NCI-H2081 treated with DMSO at 0.1 percent for 48 hours (cell line): ENCODE measurements at places on chromosomes 11 and 22.

DNA sequence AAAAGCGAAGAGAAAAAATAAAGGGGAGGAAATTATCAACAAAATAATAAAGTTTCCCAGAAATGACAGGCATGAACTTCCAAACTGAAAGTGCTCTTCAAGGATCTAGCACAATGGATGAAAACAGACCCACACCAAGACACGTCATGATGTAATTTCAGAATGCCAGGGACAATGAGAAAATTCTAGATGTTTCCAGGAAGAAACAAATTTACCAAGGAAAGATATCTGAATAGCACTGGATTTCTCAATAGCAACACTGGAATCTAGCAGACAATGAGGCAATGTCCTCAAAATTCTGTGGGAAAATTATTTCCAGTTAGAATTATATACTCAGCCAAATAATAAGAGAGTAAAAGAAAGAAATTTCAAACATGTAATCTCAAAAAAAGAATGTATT, 46.0 kb downstream of the DENND5A start:
- DNase-seq = no peak

DNA sequence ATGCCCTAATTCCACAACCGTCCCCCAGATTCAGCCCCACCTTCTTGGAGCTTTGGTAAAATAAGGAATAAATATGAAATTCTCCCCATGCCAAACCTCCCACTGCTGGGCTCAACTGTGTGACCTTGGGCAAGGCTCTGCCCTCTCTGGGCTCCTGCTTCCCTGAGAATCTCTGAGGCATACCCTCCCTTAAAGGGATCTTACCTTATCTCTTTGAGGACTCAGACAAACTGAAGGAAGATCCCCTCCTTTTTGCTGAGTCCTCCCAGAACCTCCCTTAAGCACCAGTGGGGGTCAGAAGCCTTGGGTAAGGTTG, 2.7 kb downstream of the CD248 start:
- DNase-seq = no peak

- DNase-seq = no peak
Observed at GRCh38 chr11:79959318-79959717, 518.5 kb upstream of the TENM4 start.

DNA sequence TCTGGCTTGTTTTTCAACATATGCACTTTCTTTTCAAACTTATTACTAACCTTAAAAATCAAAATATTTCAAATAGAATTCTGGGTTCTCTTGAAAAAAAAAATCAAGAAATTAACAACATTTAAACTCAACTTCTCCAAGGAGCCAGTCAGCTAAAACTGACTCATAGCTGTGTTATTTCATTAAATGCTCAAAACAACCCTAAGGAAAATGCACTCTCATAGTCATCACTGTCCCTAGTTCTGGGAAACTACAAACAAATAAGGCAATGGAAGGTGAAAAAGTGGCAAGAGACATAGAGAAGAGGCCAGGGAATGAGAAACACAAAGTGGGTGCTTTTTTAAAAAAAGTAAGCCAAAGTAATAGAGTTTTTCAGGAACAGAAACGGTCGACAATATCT, 4.1 kb upstream of the ARHGAP20 start:
- DNase-seq = no peak

- no peak for DNase-seq
Observed at GRCh38 chr22:44331881-44332714, 19.3 kb upstream of the SHISAL1 start.

DNA sequence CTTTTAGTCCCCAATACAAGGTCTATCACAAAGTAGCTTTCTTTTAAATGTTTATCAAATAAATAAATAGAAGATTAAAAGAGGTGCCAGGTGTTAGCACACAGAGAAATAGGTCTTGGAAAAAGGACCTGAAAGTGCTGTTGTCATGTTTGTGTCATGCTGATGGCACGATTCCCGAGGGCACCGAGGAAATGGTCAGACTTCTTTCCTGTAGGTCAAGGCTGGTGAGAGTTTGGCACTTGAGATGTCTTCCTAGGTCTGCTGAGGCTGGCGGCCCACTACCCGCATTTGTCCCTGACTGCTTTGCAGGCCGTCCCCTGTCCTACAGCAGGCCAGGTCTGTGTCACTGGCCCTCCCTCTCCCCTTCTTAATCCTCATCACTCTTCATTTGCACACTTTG, 112.1 kb downstream of the ATXN10 start:
- DNase-seq = no peak

- no peak for DNase-seq
Observed at GRCh38 chr11:76795290-76795935, 12.3 kb downstream of the TSKU start.

GRCh38 chr11:87307101-87307500, 269.4 kb downstream of the TMEM135 start:
- DNase-seq = no peak

- no peak for DNase-seq
Observed at GRCh38 chr11:103069367-103069766, 22.6 kb downstream of the DCUN1D5 start.

DNA sequence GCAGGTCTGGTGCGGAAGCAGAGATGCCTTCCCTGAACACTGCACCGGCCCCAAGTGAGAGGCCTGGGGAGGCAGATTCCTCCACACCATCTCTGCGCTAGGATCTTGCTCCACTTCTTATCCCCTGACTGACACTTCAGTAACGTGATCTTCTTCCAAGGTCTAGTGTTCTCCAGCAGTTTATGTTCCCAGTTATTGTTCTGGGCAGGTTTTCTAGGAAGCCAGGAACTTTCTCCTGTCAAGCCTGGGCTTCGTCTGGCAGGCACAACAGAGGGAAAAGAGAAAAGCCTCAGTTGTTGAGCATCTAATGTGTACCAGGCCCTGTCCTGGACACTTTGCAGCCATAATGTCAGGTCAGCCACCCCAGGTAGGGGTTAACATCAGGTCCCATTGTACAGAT, 10.5 kb downstream of the CD82 start:
- DNase-seq = no peak

DNA sequence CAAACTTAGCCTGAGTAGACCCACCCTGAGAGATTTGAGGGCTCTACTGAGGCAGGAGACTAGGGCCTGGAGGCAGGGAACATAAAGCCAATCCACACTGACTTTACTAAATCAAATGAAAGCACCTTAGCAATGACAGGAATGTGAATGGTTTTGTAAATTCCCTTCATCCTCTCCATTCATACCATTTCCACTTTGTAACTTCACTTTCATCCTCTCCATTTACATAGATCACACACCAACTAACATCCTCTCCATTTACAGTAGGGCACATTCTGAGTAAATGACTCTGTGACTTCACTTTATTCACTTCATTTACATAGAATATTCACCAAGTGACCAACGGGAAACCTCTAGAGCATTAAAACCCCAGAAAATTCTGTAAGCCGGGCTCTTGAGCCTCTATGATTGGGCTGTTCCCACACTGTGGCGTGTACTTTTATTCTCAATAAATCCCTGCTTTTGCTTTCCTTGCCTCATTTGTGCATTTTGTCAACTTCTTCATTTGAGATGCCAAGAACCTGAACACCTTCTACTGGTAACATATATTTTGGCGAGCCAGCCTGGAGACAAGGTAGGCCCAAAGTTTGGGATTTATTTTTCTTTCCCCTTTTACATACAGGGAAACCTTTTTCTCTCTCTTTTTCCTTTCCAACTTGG, 82.9 kb downstream of the PIWIL4 start:
- DNase-seq = no peak

DNA sequence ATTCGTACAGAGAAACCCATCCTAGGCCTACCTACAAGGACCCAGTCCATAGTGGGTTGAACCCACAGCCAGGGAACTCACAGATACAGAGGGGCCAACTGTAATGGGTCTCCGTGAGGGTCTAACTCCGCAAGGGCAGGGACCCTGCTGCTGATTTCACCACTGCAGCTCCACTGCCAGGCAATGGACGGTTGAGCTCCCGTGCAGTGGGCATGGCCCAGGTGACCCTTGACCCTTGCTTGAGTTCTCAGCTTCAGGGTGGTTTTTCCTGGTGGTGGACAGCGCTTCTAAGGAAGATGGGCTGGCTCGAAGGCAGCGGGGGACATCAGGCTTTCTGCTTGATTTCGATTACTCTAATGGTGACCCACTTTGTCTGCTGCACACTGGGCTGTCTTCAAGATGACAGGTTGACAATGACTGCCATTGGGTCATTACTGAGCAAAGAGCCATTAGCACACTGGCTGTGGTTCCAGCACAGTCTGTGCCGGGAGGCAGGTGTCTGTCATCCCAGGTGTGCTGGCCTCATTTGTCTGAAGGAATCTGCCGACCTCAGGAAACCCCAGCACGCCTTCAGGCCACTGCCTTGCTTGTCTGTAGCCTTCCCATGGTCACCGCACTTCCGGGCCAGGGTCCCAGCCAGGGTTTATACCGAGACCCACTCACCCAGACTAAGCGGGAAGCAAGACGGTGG, 3.7 kb upstream of the GAL start:
- no peak for DNase-seq

DNA sequence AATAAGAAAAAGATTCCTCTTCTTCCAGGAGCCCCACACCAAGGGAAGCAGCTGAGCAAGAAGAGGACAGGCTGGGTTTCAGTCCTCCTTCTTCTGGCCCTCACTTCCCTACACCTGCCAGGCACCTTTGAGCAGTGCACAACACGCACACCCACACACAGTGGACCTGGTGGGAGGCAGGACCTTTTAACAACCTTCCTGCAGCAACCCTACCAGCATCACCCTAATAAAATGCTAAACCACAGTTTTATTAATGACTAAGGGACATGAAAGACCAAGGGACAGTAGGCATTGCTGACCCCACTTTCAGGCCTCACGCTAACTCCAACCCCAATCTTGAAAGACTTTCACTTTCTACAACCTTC, 12.2 kb downstream of the ARAP1 start:
- DNase-seq = no peak
